LHCN-M2 (cell line): ENCODE measurements at places on chromosomes 3 and 15. TPM values are rescaled to one million over a fixed set of nuclear protein-coding genes. Genes with fewer than 3 reads are reported as not detected.

DNA sequence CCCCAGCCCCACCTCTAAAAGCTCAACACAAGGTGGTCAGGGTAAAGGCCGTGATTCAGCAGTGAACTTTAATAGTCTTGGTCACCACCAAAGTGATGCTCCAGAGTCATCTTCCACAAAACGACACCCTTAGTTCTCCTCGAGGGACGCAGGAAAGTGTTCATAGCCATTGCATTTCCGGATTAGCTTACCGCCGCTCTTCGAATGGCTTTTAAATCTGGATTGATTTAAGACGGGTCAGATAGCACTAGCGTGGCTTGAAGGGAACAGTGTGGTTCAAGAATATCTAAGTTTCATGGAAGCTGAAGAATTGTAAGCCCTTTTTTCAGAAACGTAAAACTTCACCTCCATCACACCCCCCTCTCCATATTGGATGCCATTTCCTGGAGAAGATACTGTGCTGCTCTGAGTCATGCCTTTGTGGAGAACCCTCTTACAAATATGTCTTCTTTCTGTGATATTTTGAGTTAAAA is 829 bp downstream of the RNF7 start:
- DNase-seq, result peak; percentile 50

DNA sequence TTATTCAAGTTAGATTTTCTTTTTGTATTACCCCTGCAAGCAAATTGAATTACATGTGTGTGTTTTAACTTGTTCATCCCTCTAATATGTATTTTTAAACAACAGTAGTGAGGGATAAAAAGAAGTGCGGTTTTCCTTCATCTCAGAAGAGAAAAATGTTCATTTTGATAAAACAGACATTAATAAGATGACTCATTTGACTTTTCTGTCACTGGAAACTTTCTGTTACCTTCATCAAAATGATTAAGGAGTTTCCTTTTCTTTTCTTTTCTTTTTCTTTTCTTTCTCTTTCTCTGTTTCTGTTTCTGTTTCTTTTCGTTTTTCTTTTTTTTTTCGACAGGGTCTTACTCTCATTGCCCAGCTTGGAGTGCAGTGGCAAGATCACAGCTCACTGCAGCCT is 53.0 kb downstream of the ECT2 start:
- no peak for DNase-seq

DNA sequence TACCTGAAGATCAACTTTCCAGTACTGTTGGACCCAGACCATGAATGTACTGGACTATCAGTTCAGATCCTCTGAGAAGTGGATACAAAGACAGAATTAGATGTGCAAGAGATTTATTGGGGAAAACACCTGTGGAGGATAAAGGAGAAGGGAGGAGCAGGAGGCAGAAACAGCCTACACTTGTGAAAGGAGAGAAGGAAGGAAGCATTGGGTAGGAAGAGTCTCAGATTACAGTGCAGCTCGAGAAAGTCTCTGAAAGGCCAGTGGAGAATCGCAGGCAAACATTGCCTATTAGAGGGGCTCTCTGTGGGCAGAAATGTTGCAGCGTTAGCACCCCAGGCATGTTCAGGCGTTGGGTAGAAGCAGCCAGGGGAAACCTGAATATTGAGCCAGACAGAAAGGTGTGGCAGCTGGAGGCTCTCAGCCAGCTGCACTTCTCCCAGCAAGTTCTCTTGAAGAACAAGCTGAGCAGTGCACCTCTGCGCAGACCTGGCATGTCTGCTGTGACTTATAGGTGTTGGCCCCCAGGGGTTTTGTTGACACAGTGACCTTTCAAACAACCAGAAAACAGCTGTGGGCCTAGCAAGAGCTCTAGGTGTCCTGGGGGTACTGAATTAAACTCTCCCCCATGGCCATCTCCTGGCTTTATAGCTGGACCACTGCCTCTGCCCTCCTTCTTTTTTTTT is 7.0 kb downstream of the CHST14 start:
- no peak for DNase-seq

DNA sequence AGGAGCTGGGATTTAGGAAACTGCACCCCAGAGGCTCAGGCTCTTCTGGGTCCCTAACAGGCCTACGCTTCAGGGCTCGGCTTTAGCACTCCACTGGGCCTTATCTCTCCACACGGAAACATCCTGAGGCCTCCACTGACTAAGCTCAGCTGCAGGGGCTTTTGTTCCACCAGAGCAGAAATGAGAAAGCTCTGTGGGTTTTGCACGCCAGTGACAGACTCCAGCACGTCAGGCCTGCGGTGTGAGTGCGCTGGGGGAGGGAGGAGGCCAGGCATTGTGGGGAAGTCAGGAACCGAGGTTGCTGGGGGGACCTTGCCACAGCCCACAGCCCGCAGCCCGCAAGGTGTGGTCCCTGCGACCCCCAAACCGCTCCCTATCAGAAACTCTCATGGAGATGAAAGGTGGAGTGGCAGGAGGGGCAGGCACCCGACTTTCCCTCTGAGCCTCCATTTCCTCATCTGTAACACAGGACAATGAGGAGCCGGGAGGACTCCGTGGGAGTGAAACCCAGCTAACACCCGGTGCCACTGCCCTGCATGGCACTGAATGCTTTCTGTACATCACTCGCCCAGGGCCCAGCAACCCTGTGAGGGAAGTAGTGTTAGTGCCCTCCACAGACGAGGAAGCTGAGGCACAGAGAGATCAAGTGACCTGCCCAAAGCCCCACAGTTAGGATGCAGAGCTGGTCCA is 106.5 kb downstream of the TPRA1 start:
- no peak for DNase-seq

DNA sequence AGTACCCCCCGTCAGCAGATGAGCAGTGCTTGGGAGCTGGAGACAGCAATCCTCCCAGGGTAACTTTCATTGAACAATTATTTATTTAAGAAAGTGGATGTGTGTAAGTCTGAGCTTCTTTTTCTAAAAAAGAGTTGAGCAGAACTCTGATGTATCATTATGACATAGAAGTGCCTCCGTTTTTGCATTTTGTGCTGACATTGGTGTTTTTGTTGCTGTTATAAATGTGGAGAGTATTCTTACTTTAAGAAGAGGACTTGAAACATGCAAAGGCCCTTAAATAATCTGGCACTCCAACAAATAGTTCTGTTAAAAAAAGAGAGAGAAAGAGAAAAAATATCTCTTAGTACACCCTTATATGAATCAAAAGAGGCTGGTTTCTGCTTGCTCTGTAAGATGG is 217.1 kb downstream of the AGBL1 start:
- no peak for DNase-seq

- DNase-seq, result no peak
These were observed 282.5 kb upstream of the TLE3 start for GRCh38 chr15:70379938-70380883.

DNA sequence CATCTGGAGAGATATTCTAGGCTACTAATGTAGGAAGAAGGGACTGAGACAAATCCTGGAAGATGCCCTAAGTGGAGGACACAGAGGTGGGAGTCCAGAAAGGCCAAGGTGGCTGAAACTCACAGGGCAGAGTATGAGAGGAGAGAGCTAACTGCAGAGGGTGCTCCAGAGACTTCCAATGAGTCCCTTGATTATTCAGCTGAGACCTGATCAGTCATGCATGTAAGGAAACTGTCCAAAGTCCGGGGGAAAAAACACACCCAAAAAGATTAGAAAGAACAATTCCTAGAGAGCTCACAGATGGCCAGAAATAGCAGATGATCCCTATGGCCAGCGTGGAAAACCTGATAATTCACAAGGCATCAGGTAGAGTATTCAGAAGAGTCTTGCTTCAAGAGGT is 18.7 kb upstream of the FOXP1 start:
- no peak for DNase-seq

DNA sequence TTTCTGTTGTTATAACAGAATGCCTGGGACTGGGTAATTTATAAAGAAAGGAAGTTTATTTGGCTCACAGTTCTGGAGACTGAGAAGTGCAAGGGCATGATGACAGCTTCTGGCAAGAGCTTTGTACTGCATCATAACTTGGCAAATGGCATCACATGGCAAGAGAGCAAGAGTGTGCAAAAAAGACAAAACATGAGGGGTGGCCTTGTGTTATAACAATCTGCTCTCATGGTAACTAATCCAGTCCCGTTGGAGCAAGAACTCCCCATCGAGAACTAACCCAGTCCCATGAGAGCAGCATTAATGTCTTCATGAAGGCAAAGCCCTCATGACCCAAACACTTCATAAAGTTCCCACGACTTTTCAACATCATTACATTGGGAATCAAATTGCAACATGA is 23.2 kb downstream of the SCN11A start:
- no peak for DNase-seq

DNA sequence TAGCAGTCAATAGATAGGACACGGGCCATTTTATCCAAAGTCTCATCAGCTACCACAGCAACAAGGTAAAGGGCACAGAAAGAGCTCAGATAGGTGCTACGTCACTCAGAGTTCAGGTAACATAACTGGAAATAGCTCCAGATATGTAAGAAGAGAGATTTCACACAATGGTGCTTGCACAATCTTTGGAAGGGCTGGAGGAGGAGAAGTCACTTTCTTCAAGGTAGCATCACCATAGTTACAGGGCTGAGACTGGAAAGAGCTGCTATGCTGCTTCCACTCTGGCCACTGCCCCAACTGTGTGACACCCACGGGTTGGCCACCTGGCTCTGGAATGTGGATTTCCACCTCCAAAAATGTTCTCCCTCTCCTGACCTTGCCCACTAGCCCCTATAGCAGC is 448.8 kb upstream of the THBS1 start:
- no peak for DNase-seq

- DNase-seq, result peak; percentile 73
These were observed 39.2 kb upstream of the BCL2A1 start for GRCh38 chr15:80010131-80010673.

GRCh38 chr3:56593455-56594158 is 36.6 kb downstream of the CCDC66 start:
- DNase-seq, result no peak

DNA sequence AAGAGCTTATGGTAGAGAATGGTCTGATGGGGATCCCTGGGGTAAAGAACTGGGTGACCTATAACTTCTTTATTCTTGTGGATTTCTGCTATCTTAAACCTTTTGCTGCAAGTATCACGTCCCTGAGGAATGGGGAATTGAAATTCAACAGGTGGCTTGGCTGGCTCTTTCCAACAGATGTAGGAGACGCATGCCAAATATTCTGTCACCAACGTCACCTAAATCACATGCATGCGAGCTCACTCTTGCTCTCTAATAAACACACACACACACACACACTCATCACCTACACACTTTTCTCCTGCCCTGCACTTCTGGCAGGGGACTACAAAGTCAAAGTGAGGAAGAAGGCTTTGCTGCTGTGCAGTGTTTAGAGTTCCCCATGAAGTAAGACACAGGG is 145.8 kb upstream of the NECTIN3 start:
- DNase-seq, result peak; percentile 14

GRCh38 chr15:27250223-27250622 is 279.2 kb downstream of the GABRG3 start:
- no peak for DNase-seq

GRCh38 chr3:73070675-73071575 is 9.5 kb downstream of the EBLN2 start:
- DNase-seq, result peak; percentile 81

CRYBG3 gene
- 16.8 and 18.8 TPM in 2 replicates for total RNA-seq

PLSCR1 gene
- total RNA-seq, result 214 and 229 TPM in 2 replicates

ACKR2 gene
- total RNA-seq, result 0.11 TPM in 1 of 2 replicates, not detected in the other

EIF4E3 gene
- total RNA-seq, result 0.06 and 0.11 TPM in 2 replicates

DOCK3 gene
- total RNA-seq, result 0.45 and 0.46 TPM in 2 replicates

RPL14 gene
- total RNA-seq, result 295 and 312 TPM in 2 replicates
